ENCODE measurements at places on chromosomes 16 and 17. TPM values are rescaled to one million over a fixed set of nuclear protein-coding genes. Genes with fewer than 3 reads are reported as not detected.

VTN gene
- total RNA-seq = 2.9 TPM

TLCD3B gene
- total RNA-seq = not detected

KRT33B gene
- total RNA-seq = not detected

CCT6B gene
- not detected for total RNA-seq

C17orf50 gene
- total RNA-seq = not detected

ITGAL gene
- 5.8 TPM for total RNA-seq

CALB2 gene
- total RNA-seq = not detected

HAS3 gene
- total RNA-seq = 1.2 TPM

MAFG gene
- 27.1 TPM for total RNA-seq

EME1 gene
- 15.8 TPM for total RNA-seq

ARHGAP44 gene
- 8.9 TPM for total RNA-seq

MILR1 gene
- total RNA-seq = not detected

CCL7 gene
- not detected for total RNA-seq

KRTAP16-1 gene
- total RNA-seq = not detected

PRAC2 gene
- total RNA-seq = not detected
